ENCODE measurements at places on chromosomes 7 and 10.

DNA sequence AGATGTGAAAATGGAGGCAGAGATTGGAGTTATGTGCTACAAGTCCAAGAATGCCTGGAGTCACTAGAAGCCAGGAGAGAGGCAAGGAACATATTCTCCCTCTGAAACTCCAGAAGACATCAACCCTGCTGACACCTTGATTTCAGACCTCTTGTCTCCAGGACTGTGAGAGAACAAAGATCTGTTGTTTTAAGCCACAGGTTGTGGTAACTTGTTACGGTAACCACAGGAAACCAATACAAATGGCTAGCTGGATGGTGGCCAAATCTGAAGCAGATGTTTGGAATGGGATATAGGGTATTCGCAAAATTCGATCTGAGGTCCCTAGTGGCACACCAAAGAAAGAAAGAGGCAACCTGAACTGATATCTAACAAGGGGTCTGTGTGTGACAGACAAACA, 129.0 kb downstream of the HERPUD2 start:
- DNase-seq, result no peak

GRCh38 chr10:99403674-99404073, 26.8 kb downstream of the GOT1 start:
- no peak for DNase-seq

GRCh38 chr7:90298145-90299038, 22.7 kb downstream of the FAM237B start:
- DNase-seq, result peak; percentile 23

DNA sequence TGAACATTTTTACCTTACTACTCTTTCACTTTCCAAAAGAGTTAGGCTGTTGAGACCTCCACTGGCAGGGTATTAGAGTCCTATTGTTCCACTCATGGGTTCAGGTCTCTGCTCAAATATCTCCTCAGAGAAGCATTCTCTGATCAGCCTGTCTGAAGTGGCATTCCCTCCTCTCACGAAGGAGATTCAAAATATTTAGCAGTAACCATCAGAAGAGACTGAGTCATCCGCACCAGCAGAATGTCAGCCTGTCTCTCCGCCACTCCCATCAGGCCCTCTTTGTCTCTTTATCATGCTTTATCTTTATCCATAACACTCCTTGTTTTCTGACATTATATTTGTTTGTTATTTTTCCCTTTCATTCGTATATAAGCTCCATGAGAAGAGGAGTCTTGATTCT, 79.1 kb downstream of the AASS start:
- no peak for DNase-seq

DNA sequence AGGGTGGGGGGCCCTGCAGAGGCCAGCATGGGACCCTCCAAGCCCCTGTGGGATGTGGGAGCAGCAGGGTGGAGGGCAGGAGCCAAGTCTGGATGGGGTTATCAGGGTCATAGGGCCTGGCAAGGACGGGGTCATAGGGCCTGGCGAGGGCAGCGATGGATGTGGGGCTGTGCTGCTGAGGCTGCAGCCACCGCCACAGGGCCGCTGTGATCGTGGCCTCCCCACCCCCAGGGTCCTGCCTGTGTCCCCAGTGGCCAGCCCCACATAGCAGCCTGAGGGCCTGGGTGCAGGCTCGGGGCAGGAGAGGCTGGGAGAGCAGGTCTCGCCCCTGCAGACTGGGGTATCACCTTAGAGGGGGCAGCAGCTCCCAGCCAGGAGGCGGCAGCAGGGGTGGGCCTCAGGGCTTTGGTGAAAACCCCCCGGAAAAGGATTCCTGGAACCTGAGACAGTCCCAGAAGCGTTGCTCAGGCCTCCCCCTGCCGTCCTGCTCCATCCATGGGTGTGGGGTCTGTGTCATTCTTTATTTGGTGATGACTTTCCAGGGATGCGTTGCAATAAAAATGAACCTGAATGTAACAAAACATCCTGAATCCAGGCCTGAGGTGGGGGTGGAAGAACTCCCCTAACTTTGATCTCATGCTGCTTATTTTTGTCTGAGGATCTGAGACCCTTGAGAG, 107.3 kb upstream of the SHH start:
- DNase-seq, result no peak

GRCh38 chr7:125396466-125397151, 467.0 kb upstream of the POT1 start:
- DNase-seq, result no peak

DNA sequence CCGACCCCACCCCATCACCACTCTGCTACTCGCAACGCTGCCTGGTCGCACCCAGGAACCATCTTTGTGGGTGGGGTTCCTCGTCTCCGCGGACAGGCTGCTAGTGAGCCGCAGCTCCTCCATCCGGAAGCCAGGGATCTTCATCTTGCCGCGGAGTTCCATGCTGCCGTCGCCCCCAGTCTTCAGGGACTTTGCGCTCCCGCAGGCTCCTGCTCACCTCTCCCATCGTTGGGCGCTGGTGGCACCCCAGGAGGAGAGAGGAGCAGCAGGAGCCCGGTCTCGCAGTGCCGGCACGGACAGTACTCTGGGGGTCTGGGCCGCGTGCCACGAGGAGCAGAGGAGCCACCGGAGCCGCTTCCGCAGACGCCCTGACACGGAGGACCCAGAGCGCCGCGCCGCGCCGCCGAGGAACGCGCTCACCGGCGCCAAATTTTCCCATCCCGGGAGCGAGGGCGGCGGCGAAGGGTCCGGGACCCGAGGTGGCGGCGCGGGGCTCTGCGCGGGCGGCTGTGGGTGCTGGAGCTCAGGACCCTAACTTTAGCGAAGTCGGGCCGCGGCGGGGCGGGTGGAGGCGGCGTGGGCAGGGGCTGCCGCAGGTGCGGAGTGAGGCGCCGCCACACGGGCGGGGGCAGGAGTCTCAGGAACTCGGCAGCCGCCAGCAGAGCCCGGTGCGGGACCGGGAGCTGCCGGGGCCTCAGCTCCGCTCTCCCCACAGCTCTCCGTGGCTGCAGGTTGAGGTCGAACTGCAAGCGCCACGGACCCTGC, 750.1 kb upstream of the SORCS1 start:
- DNase-seq, result no peak
